Mesothelial cell of epicardium (in vitro differentiated cells): ENCODE measurements at places on chromosomes 4 and X.

DNA sequence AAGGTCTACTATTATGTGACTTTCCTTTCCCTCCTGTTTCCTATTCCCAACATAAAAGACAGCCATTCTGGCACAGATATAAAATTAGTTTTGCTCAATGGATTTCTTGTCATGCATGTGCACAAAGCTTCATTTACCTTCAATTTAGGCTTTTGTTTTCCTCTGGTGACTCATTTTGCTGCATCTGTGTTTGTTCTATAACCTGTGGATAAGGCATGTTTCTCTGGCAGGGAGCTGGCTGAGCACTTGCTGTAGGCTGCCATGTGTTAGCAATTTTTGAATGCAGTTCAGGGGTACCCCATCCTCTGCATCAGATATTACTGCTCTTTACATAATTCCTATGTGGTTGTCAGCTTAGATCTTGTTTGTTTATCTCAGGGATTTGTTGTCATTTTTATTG, 202.8 kb upstream of the GRID2 start:
- DNase-seq: no peak

- DNase-seq: no peak
These were observed 132.3 kb downstream of the PDLIM5 start for GRCh38 chr4:94583914-94584641.

DNA sequence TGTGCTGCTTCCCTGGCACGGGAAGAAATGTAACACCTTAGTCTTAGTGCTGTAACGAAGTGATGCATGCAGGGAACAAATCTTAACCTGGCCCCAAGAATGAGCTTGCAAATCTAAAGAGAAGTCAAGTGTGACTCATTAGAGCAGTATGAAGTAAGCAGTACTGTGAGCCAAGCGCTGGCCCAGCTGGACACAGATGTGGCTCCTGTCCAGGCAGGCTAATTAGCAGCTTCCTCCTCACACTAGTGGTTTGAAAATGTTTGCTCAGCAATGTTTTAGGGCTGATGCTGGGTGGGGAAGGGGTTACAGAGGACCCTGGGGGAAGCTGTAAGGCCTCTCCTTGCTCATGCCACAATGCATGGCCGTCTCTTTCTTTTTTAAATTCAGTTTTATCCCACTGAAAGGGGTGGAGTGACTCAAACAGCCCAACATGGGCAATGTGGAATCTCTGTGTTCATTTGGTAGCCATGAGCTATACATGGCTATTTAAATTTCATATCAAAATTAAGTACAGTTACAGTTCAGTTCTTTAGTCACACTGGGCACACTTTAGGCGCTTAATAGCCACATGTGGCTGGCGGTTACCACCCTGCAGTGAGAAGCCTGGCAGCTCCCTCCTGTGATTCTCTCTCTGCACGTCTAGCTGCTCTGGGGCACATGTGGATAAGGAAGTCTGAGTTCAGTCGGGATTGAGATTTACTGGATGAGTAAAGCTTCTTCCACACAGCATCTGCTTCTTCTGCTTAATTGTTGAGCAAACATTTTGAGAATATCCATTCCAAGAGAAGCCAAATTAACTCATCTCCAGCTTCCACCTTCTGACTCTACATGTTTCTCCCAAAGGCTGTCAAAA, 48.8 kb downstream of the MAP7D2 start:
- DNase-seq: no peak

- DNase-seq: no peak
These were observed 18.2 kb downstream of the ELF4 start for GRCh38 chrX:130091980-130092522.
